ENCODE measurements at places on chromosomes 2 and 18.

GRCh38 chr2:233259730-233260129 lies 8.3 kb downstream of the ATG16L1 start:
- no peak for DNase-seq

GRCh38 chr18:45687621-45688020 lies 36.4 kb upstream of the SLC14A1 start:
- no peak for DNase-seq

- no peak for DNase-seq
Observed at GRCh38 chr18:11736656-11737055, 47.6 kb downstream of the GNAL start.

DNA sequence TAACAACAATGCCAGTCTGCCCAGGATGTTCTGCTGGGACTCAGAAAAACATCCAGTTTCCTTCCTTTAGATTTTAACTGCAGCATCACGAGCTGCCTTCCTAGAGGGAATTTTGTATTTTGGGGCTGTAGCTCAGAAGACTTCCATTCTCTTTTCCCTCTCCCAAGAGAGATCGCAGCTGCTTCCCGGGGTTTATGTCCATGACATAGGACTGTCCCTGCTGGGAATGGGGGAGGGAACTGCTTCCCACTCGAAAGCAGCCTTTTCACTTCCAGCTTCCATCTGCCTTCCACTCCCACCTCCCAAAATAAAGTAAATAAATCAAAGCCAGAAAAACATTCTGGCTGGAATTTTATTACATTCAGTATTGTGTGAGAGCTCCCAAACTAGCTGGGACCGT lies 52.4 kb downstream of the LIMS1 start:
- DNase-seq: no peak

DNA sequence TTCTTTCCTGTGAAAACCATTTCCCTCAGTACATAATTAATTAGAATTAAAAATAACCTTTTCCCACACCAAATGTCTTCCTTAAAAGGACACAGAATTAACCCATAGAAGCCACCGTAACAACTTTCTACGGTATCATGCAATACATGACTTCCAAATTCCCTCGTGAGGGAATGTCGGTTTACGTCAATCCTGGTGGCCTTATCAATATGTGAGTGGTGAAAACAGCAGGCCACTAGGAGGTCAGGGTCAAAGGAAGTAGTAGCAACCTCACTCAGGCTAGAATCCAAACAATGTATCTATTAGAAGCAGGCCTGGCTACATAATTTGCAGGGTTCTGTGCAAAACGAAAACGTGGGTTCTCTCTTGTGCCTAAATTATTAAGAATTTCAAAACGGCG lies 112.2 kb downstream of the GAREM1 start:
- no peak for DNase-seq

DNA sequence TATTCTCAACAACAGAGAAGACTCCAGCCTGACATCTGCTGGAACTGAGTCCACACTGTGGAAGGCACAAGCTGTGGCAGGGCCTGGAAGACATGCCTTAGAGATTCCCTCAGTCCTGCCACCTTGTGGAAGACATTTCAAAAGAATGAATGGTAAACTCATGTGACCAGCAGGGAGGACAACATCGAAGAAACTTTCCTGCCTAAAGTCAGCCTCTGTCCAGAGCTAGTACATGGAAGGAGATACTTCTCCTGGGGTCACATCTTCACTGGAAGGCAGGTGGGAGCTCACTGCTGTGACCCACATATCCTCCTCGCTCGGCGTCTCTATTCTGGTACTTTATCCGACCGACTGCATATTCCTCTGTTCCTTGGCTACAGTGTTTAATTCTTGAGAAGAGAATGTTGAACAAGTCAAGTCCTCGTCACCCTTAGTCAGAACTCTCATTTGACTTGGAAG lies 59.5 kb downstream of the PUM2 start:
- DNase-seq: no peak

- DNase-seq: no peak
Observed at GRCh38 chr2:23387221-23387550, 2.2 kb downstream of the KLHL29 start.

DNA sequence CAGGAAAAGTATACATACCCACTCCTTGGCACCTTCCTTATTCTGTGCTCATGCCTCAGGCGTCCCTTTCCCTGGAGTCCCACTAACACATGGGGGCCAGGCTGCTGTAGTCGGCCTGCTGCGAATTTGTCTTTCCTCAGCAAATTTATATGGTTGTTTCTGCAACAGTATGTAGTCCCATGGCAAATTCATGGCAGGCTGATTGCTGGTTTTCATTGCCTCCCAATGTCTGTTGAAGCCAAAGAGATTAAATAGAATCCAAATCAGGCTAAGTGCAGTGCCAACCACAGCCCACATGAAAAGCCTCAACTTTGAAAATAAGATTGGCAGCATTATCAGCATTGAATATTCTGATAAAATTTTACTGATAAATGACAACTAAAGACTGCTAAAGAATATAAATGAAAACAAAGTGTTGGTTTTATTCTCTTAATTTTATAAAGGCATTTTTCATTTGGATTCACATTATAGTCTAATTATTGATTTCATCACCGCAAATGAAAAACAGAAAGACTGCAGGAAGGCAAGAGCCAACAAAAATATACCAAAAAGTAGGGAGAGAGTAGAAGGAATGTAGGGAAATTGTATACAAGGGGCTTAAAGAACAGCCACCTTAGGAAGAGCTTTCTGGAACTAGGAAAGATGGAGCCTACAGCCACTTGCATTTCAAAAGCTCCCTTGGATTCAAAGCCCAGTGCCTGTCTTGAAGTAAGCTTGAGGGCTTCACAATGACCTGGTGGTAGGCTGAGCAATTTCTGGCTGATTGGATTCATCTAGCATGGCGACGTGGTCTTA lies 283.7 kb upstream of the MMADHC start:
- no peak for DNase-seq

DNA sequence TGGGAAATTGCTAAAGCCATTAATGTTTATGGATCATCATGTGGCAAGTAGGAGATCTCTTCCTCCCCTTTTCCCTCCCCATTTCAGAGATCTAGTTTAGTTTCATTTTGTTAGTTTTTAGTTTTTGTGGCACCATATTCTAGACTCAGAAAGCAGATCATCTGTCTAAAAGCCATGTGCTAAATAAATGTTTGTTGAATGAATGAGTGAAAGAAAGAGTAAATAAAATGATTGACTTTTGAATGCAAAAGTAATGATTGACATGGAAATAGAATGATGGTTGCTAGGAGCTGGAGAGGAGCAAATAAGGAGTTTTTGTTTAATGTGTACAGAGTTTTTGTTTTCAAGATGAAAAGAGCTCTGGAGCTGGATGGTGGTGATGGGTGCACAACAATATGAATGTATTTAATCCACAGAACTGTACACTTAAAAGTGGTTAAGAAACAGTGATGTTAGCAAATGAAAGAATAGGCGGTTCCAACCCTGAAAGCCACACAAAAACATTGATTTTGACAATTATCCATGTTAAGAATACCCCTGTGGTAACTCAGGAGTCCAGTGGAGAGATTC lies 23.6 kb downstream of the TMEM178A start:
- DNase-seq: no peak

GRCh38 chr2:170265321-170265720 lies 87.4 kb downstream of the MYO3B start:
- DNase-seq: no peak

- DNase-seq: no peak
Observed at GRCh38 chr2:113276761-113277425, 1.8 kb downstream of the PAX8 start.

DNA sequence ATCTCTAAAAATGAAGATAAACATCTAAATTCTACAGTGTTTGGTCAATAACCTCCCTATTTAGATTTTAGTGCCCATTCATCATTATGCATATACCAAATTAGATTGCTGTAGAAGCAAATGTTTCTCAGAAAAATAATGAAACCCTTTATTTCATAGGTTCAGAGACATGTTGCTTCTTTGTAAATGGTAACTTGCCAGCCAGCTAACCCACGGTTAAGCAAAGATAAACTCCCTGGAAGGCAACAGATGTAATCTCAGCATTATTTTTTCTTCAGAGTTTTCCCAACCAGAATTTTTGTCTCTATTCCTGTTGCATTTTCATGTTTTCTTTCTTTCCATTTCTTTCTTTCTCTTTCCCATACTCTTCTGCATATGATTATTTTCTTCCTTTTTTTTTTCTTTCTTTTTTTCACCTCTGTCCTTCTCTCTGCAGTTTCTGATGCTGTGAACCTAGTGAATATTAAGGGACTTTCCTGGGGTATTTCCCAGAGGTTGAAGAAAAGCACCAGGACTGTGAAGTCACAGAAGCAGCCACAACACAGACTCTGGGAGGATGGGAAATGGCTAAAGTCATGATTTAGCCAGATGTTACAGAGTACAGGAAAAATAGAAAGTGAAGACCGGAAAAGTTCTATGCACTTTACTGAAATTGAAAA lies 50.0 kb upstream of the DSG1 start:
- no peak for DNase-seq

DNA sequence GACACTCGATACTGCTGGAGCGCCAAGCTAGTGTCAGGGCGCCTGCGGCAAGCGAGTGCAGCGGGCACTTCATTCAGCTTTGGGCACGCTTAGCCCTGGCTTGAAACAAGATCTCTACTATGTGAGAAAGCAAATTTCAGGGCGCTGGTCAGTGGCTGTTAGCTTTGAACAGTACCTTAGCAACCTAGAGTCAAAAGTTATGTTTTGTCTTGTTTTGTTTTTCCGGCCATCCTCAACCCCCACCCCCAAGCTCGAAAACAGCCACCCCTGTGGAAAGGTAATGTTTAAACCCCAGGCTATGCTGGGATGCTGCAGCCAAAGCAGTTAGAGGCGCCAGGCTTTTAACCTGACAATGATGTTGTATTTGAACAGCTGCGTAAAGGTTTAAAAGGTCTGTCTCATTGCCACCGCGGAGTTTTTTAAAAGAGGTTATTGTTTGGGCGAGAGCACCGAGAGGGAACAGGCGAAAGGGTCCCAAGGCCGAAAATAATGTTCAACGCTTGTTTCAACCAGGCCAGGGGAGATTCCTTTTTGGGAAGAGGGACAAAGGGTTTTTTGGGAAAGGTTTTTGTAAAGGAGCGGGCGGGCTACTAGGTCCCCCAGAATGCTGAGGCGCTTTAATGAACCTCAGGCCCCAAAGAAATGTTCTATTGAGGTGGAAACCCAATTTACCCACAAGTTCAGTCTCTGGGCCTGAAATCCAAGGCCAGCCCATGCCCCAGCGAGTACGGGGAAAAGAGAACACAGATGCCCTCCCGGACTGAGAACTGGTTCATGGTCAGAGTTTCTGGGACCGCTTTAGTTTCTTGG lies 2.3 kb upstream of the HOXD10 start:
- no peak for DNase-seq

- no peak for DNase-seq
Observed at GRCh38 chr2:69729781-69730180, 12.2 kb upstream of the ANXA4 start.

DNA sequence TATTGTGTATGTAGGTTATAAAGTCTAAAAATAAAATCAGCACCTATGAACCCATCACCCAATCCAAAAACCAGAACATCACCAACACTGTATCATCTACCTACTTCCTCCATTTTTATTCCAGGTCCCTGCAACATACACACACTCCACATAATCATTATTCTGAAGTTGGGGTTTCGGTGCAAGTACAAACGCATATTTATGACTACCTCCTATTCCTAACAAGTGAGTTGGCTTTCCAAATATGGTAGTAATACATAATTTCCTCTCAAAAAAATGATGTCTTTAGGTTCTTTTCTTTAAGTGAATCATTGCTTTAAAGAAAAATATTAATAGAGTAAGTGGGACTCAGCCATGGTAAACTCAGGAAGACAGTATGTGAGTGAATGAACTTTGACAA lies 3.3 kb downstream of the ACVR1 start:
- no peak for DNase-seq

- no peak for DNase-seq
Observed at GRCh38 chr18:73101977-73102376, 234.2 kb upstream of the NETO1 start.

DNA sequence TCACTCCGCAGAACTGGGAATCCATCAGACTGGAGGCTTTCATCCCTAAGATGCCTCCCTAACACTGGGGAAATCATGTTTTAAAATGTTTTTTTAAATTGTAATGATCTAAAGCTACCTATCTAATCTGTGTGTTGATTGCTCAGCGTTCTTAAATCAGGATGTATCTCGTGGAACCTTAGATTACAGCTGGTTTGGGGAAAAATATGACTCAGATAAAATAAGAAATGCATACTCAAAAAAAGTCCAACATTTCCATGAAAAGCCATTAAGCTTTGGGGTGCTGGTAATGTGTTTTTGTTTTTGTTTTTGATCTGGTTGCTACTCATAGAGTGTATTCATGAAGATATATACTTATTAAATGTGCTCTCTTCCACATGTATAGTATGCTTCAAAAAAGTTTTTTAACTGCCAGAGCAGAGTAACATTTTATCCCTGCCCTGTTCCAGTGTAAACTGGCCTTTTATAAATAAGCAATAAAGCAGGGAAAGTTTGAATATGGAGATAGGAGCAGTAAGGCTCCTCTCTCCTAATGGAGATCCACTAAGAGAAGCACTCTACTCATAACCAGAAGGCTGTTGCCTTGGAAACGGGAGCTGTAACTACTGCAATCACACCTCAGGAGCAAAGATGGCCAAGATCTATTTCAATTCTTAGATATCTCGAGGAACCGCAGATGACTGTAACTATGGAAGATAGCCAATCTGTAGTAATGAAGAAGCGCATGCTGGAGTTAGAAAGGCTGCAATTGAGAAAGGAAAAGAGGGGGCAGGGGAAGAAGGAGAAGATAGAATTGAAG lies 41.6 kb downstream of the ANKRD44 start:
- no peak for DNase-seq

GRCh38 chr18:38654946-38655345 lies 1089.3 kb upstream of the CELF4 start:
- no peak for DNase-seq

- peak; percentile 27 for DNase-seq
Observed at GRCh38 chr18:50193796-50194630, 934 bp downstream of the MYO5B start.

DNA sequence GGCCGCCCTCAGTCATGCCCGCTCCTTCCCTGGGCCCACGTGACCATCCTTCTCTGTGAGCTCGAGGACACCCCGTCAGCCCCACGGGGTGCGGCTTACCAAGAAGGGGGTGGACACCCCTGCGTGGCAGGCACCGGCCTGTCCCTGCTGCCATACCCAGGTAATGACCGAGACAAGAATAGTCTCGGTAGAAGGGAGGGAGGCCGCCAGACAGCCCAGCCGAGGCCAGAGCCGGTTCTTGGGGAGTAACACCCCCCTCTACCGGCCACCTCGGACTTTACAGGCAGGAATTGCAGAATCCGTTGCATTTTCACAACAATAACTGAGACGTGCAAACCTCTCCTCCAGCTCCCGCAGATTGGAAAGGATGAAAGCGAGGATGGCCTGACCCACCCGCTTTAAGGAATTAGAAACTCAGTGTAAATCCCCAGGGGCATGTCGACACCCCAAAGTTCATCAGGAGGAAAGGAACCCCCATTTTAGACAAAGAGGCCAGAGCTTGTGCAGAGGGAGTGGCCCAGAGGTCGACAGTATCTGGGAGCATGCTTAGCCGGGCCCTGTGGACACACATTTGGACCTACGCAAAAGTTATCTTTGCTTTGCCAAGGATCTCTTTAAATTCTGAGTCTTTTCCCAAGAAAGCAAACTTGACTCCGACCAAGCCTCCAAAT lies 60.1 kb upstream of the GLI2 start:
- no peak for DNase-seq

All from cortex of kidney (tissue), 1 donor.